Posterior vena cava (tissue), 2 donors: ENCODE measurements at places on chromosomes 7 and 10. TPM values are rescaled to one million over a fixed set of nuclear protein-coding genes. Genes with fewer than 3 reads are reported as not detected.

DNA sequence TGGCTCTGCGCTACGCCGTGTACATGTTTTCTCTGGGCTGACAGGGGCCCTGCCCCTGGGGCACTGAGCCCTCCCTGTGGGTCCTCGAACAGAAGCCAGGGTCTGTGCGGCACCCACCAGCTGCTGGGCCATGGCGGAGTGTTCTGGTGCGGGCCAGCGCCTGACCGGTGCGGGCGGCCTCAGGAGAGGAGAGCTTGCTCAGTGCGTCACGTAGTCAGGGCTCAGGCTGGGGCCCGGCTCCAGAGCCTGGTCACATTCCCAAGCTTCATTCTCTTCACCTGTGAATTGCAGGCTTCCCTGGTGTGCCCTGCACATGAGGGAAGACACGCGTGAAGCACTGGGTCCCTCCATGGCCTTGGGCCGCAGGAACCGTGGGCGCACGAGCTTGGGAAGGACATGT lies 15.5 kb downstream of the GET4 start:
- DNase-seq = no peak

- DNase-seq = peak; percentile 49
Measured at GRCh38 chr10:129773359-129773990, 190.6 kb downstream of the EBF3 start.

DNA sequence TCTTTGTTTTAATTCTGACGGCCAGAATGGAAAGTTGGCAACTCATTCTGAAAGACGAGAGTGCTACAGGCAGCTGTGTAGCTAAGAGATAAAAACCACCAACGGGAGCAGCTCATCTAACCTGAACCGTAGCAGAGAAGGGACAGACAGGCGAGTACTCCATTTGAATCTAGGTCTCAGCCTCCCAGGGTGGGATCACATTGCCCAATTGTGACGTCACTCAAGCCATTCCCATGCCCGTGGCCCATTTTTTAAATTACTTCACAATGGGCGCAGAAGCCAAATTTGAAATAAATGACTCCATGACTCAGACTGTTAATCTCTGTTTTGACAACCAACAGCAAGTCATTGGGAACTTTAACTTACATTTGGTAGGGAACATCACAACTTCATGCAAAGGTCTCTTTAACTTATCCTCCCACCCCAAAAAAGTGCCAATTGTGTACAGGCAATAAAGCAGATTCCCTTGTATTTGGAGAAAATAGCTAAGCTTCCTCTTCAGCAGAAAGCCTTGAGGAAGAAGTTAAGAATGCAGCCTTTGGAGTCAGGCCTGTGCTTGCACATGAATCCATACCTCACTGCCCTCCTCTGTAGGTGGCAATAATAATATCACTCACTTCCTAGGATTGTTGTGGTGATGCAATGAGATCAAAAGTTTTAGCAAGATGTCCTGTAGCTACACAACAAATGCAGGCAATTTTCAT lies 93.2 kb upstream of the KIF5B start:
- peak; percentile 89 for DNase-seq

GRCh38 chr10:77644557-77645243 lies 7.1 kb upstream of the KCNMA1 start:
- no peak for DNase-seq

UCMA gene
- not detected for total RNA-seq
